AG09309 (cell line): ENCODE measurements at places on chromosomes 13 and 19.

DNA sequence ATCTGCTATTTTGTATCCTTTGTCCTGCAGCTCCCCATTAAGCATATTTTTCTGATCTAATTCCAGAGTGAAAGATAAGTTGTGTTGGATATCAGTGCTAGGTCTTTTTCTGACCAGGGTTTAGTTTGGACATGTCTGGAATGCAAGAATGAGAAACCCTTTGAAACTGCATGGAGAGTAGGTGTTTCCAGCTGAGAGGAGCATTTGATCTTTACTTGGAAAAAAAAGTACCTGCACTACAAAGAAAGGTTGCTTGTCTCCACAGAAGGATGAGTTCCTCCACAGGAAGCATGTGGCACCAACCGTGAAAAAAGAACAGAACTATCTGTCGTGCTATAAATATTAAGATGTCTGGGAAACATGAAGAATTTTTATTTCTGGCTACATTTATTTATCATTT lies 36.6 kb upstream of the MED4 start:
- DNase-seq = no peak

GRCh38 chr13:75818179-75818967 lies 182.2 kb downstream of the LMO7 start:
- no peak for DNase-seq

- DNase-seq = no peak
These were observed 27.8 kb downstream of the MBNL2 start for GRCh38 chr13:97249796-97250495.

DNA sequence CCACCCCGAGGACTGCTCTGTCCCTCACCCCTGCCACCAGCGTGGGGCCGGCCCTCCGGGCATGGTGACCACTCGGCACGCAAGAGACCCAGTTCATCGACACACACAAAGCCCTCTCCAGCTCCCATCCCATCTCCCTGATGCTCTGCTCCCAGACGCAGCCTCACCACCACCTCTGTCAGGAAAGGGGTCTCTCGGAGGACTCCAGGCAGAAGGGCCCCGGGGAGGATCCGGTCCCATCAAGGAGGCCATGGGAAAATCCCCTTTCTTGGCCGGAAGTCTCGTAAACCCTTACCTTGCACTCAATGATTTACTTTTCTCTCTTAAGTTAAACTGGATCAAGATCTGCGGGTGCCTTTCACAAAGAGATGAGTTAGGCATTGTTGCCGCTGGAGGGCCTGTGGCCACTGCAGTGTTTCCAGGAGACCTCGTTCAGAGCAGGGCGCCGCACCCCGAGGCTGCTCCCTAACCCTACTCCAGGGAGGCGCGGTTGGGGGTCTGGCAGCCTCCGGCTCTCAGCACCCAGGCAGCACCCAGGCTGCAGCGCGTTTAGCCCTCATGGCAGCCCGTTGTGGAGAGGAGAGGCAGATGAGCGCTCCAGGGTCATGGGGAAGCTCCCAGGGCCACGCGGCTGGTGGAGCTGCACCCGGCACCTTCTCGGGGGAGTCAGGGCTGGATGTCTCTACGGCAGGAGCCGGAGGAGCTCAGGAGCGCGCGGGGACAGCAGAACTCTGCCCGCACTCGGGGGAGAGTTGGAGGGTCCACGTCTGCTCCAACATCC lies 31.0 kb downstream of the C2CD4C start:
- no peak for DNase-seq

DNA sequence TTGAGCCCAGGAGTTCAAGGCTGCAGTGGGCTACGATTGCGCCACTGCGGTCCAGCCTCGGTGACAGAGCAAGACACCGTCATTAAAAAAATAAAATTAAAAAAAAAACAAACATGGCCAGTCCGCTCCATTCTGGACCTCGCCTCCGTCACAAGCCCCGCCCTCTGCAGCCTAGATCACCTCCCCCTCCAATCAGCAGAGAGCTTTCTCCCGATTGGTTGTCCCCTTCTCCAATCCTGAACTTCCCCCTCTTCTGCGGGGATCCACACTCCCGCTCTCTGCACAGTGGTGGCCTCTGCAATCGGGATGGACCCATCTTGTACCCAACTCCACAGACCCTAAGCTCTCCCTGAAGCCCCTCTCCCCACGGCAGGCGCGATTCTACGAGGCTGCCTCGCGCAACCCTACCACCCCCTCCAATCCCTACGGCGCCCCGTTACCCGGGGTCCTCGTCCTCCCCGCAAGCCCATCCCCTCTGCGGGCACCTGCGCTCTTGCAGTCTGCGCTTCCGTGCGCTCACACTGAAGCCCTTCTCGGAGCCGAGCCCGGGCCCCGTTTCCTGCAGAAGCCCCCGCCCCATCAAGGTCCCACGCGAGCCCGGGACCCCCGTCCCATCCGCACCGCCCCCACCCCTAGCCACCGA lies 540 bp downstream of the TMEM160 start:
- peak; percentile 64 for DNase-seq

DNA sequence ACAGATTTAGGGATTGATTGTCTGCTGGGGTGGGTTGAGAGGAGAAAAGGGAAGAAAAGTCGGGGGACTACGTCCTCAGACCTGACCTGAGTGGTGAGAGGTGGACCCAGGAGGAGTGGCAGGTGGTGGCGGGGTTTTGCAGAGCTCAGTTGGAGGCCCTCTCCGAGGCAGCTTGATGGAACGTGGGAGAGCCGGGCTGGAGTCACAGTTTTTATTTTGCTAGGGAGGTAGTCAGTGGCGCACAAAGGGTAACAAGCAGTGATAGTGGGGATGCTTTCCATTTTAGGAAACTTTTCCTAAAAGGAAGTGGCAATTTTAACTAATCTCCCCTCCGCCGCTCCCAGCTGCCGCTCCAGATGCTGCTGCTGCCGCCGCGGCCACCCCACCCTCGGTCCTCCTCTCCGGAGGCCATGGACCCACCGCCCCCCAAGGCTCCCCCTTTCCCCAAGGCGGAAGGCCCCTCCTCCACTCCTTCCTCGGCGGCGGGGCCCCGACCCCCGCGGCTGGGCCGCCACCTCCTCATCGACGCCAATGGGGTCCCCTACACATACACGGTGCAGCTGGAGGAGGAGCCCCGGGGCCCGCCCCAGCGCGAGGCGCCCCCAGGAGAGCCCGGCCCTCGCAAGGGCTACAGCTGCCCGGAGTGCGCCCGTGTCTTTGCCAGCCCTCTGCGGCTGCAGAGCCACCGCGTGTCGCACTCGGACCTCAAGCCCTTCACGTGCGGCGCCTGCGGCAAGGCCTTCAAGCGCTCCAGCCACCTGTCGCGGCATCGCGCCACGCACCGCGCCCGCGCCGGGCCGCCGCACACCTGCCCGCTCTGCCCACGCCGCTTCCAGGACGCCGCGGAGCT lies 1.1 kb upstream of the ZNF581 start:
- no peak for DNase-seq

GRCh38 chr13:110628477-110628793 lies 13.1 kb downstream of the NAXD start:
- DNase-seq = no peak

DNA sequence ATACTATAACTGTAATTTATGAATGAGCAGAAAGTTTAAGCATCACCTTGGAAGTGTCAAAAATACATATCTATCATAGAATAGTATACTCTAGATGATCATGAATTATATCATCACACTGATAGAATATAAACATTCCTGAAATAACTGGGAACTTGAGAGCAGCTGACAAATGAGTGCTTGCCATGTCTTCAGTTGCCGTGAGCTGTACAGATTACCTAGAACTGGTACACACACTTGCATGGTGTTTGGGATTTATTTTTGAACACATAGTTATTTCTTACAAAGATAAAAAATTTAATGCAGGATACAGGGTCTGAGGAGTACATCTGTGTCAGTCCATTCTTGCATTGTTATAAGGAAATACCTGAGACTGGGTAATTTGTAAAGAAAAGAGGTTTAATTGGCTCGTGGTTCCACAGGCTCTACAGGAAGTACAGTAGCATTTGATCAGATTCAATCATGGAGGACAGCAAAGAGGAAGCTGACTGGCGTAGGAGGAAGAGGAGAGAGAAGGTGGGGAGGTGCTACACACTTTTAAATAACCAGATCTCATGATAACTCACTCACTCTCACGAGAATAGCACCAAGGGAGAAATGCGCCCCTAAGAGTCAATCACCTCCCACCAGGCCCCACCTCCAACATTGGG lies 60.4 kb upstream of the MBNL2 start:
- DNase-seq = no peak

DNA sequence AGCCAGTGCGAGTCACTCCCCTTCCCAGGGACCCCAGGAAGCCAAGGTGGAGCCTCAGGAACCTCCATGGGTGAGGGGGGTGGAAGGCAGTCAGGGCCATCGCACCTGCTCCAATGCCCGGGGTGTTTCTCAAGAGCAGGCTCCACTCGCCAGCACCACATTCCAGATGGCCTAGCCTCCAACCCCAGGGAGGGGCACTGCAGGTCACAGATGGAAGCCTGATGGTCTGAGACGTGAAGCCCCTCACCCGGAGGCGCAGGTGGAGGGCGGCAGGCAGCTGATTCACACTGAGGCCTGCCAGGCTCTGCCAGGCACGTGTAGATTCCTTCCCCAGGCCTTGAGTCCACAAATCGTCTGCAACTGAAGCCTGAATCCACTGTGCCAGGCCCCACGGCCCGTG lies 23.0 kb upstream of the ISYNA1 start:
- no peak for DNase-seq

DNA sequence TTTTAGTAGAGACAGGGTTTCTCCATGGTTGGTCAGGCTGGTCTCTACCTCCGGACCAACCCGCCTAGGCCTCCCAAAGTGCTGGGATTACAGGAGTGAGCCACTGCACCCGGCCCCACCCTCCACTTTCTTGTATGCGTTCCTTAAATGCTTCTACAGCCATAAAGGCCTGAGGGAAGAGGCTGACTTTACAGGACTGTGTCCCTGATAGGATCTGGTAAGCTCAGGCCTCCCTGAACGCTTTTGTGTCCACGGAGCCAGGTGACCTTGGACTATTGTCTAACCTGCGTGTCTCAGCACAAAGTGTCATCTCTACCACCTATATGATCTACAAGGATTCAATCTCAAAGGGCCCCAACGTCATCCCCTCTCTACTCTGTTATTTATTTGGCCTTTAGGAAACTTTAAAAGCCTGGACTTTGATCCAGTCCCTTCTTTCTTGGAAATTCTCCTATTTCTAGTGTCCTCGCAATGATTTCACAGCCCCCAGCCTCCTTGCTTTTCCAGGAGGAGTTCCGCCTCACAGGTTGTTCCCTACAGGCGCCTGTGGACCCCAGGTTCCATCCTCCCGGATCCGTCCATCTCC lies 701 bp downstream of the ZNF552 start:
- no peak for DNase-seq

- no peak for DNase-seq
These were observed 4.3 kb upstream of the SIX5 start for GRCh38 chr19:45773384-45773783.

GRCh38 chr19:980133-980998 lies 3.8 kb upstream of the WDR18 start:
- DNase-seq = no peak
